ENCODE measurements at places on chromosomes 7 and 10. TPM values are rescaled to one million over a fixed set of nuclear protein-coding genes. Genes with fewer than 3 reads are reported as not detected.

GRCh38 chr10:127265288-127265687 is 68.9 kb upstream of the INSYN2A start:
- DNase-seq = no peak

GRCh38 chr7:151447312-151447711 is 7.4 kb upstream of the CRYGN start:
- no peak for DNase-seq

- DNase-seq = no peak
Measured at GRCh38 chr10:7786430-7786829, 1.4 kb downstream of the KIN start.

DNA sequence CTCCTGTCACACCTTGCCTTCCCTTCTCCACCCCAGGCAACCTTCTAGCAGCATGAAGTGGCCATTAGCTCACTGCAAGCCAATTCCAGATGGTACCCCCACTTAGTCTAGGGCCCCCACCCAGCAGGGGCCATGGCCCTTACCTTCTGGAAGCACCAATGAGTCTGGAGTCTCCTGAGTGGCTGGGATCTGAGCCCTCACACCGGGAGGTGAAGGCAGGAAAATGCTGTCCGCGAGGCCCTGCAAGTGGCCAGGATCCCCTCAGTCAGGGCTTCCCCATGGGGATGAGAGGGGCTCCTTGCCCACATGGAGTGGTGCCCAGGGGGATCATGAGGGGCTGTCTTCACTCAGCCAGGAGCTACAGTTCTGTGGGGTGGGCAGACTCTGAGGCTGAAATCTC is 4.6 kb downstream of the AQP1 start:
- DNase-seq = no peak

- DNase-seq = no peak
Measured at GRCh38 chr10:6269953-6270867, 67.5 kb downstream of the PFKFB3 start.

DNA sequence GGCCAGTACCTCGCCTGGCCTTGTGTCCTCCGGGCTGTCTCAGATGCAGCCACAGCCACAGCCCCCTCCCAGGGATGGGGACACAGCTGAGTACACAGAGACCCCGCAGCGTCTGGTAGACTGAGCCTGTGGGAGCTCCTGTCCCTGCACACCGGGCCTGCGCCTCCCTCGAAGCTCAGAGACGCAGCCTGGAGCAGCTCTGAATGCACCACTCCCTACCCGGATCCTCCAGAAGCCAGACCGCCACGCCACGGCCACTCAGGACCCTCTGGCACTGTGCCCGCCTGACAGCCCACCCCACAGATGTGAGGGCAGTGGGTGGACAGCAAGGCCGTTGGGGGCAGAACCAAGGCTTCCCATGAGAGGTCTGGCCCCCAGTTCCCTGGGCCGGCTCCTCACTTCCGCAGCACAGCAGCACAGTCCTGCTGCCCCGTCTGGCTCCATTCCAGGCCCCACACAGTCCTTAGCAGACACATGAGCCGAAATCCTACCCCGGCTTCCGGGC is 40.8 kb downstream of the PAPOLB start:
- DNase-seq = no peak

The MEIG1 gene
- total RNA-seq = not detected

The HOXA2 gene
- 2.0 TPM for total RNA-seq

The SEC61A2 gene
- 6.7 TPM for total RNA-seq

The CD36 gene
- not detected for total RNA-seq

All from epithelial cell of proximal tubule (primary cell).